ENCODE measurements at places on chromosomes 11 and 22.

DNA sequence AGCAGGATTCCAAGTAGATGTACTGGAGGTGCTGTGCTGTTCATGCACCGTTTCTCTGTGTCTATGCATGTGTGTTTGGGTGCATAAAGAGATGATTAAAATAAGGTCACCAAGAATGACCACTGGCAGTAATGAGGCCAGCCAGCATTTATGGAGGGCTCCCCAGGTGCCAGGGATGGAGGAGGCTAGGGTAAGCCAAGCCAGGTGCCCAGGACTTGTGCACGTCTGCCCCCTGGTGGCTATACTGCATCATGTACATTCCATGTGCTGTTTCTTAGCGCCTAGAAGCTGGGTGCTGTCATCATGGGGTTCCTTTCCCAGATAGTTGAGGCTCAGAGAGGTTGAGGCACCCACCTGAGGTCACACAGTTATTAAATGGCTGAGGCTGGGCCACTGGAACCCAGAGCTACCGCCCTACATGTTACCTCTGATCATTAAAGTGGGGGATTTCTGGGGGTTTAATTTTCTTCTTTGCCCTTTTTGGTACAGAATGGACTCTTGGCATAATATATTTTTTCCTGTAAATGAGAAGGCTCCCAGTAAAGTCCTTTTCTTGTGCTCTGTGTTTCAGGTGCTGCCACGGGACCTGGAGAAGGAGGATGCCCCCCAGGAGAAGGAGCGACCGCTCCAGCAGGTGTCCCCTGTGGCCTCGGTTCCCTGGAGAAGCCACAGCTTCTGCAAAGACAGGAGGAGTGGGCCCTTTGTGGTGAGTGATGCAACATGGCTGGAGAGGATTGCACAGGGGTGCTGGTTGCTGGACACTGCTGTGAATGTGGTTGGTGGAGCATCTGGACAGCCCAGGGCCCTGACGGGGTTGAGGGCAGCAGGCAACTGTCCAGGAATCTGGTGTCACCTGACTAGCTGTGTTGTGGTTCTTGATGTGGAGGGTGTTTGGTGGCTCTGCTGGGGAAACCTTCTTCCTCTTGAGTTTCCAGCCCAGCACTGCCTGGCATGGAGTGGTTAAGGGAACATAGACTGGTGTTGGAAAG is 96.4 kb downstream of the KIAA1671 start:
- DNase-seq, result no peak

GRCh38 chr11:1939006-1939625 is 8.0 kb upstream of the MRPL23 start:
- DNase-seq, result no peak

DNA sequence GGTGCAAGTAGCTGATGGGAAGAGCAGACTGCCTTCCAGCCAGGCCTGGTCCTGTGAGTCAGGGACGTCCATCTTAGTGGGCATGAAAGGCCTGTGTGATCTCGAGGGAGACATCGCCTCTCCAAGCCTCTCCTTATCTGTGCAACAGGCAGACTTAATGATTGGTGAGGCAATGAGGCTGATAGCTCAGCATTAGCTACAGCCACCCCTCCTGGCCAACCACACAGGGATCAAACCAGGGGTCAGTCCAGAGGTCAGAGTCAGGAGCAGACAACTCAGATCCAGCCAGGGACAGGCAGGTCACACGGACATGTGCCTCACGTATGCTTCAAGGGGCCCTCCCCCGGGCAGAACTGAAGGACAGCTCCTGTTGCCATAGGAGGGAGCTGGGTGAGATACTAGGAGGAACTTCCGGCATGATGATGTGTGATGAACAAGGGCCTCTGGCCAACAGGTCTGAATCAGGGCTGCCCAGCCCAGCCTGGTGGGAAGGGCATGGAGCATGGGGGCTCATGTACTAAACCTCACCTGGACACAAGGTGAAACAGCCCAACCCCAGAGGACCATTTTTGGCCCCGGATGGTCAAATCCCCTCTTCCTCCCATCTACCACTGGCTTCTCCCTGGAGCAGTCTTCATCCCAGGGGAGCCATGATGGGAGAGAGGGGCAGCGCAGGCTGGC is 2.8 kb upstream of the APOC3 start:
- DNase-seq, result no peak

- DNase-seq, result no peak
Observed at GRCh38 chr22:27329131-27329850, 472.3 kb downstream of the MN1 start.

- no peak for DNase-seq
Observed at GRCh38 chr11:93935826-93936225, 85.3 kb upstream of the HEPHL1 start.

DNA sequence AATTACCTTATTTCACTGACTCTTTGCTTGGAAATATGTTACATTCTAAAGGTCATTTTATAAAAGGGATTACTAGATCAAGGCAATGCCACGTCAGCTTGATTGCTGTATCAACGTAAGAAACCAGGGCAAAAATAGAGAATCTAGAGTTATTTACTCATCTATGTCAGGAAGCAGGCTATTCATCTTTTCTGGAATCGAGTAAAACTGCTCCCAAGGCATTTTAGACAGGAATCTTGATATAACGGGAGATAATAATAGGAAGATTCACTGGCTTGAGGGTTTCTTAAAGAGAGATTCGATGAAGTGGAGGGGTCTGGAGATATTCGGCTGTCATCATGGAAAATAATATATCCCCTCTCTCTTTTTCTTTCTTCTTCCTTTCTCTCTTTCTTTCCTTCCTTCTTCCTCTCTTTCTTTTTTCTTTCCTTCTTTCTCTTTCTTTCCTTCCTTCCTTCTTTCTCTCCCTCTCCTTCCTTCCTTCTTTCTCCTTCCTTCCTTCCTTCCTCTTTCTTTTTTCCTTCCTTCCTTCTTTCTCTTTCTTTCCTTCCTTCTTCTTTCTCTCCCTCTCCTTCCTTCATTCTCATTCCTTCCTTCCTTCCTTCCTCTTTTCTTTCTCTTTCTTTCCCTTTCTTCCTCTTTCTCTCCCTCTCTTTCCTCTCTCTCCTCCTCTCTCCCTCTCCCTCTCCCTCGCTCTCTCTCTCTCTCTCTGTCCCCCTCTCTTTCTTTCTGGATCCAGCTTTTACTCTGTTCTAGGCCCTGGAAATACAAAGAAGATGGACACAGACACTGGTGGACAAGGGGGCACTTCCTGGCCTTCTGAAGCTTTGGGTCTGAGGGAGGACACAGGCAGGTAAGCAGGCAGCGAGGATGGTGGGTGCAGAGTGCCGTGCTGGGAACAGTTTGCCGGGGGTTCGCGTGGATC is 18.1 kb upstream of the RASD2 start:
- DNase-seq, result no peak

DNA sequence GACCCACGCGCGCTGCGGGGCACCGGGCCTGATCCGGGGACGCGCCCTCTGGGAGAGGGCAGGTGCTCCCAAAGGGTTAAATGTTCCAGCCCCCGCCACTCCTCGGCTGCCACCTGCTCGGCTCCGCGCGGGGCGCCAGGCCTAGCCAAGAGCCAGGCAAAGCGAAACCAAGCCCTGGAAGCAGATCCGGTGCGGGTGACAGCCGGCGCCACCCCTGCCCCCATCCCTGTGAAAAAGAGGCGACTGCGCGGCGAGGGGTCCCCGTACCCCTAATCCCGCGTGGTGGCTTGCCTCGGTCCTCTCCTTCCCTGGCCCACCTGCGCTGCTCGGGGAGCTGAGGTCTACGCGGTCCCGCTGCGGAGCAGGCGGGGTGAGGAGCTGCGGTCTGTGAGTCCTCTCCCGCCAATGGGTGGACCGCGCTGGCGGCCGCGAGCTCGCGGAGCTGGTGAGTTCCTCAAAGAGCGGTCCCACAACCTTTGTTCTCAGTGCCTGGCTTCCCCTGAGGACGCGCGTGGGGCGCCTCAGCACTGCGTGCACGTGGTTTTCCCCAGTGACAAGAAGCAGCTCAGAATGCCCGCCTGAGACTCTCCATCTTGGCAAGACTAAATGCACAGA is at the start of gene ME3:
TSS of gene ME3 (minus strand) at position 610 of the 615 bp plus-strand sequence.
- no peak for DNase-seq

DNA sequence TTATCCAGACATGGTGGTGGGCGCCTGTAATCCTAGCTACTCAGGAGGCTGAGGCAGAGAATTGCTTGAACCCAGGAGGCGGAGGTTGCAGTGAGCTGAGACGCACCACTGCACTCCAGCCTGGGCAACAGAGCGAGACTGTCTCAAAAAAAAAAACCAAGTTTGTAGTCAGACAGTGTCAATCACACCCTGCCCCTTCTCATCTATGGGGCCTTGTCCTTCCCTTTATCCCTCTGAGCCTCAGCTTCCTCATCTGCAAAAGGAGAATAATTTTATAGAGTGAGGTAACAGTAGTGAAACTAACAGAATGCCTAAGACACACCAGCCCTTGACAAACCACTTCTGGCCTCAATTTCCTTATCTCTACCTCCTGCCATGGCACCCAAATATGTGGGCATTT is 10.7 kb downstream of the BCL9L start:
- DNase-seq, result no peak

GRCh38 chr11:111408789-111409727 is 30.0 kb upstream of the POU2AF1 start:
- DNase-seq, result no peak

DNA sequence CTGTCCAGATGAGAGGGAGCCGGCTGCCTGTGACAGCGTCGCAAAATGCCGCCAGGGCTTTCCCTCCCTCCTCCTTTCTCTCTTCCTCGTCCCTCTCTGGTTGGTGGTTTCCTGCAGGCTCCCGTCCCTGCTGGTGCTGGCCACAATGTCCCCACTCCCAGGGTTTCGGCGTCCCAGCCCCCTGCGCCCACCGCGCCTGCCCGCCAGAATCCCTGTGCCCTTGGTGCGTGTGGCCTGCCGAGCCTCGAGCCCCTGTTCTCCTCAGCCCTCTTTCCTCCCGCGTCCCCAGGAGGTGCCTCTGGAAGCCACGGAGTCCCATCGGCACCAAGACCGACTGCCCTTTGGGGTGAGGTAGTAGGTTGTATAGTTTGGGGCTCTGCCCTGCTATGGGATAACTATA is 37.9 kb upstream of the PPARA start:
- no peak for DNase-seq

GRCh38 chr11:35515224-35515623 is 10.2 kb downstream of the PAMR1 start:
- DNase-seq, result no peak

- no peak for DNase-seq
Observed at GRCh38 chr11:62427630-62428233, 8.9 kb downstream of the SCGB1A1 start.

DNA sequence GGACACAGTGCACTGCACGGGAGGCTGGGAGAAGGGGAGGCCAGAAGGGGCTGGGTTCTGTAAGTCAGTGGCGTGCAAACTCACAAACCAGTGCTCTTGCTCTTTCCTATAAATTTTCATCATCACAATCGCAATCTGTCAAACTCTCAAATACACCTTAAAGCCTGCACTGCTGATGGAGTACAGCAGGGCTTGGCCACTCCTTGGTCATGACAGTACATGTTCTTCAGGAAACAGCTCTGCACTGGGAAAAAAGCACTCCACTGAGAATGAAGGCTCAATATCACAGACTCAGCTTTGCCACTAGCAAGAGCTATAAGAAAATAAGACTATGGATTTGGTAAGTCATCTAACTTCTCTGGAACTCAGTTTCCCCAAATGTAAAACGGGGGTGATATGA is 111.0 kb downstream of the RBFOX2 start:
- no peak for DNase-seq

DNA sequence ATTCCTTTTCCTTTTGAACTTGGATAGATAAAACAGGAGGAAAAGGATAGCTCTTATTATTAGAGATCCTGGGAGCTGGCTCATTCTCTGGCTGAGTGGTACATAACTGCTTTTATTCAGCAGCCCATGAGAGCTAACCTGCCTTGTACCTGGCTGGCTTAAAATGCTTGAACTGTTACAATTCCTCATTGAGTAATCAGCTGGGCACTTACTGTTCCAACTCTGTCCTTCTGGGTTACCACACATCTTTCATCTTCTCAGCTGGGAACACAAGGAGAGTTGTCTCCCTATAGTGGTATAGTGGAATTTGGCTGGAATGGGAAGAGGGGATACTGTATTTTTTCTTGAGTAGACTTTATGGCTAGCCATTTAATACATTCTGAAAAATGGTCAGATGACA is 39.8 kb upstream of the SPTBN2 start:
- no peak for DNase-seq

DNA sequence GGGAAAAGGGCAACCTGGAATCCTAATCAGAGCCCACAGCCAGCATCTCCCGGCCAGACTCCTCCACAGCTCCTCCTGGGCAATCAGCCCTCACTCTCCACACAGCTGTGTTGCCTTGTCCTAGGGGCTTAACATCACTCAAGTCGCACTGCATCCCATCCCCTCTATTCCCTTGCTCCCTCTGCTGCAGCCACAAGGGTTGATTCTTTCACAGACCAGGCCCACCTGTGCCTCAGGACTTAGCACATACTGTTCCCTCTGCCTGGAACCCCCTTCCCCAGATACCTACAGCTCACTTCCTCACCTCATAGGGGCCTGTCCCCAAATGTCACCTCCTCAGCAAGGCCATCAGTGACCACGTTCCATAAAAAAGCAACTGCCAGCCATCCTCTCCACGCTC is 18.4 kb downstream of the SPATA19 start:
- no peak for DNase-seq

- DNase-seq, result no peak
Observed at GRCh38 chr11:12962306-12962705, 46.8 kb upstream of the RASSF10 start.

GRCh38 chr11:2975594-2975993 is 16.5 kb downstream of the NAP1L4 start:
- DNase-seq, result no peak

DNA sequence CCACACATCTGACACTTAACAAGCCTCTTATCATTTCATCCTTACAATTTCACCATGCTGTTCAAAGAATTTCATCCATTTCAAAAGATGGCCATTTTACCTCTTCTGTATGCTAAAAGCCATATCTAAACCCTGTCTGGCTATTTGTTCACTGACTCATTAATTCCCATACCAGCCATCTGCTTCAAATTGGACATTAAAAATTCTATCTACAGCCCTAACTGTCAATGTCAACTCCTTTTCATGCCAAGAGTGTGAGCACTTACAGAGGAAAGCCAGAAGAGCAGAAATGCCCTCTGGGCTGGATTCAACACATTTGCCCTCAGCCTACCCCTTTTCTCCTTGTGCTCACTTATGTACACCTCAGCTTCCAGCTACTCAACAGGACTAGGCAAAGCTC is 59.2 kb downstream of the SYTL2 start:
- no peak for DNase-seq

GRCh38 chr11:101915791-101916291 is 481 bp downstream of the ANGPTL5 start:
- DNase-seq, result no peak

DNA sequence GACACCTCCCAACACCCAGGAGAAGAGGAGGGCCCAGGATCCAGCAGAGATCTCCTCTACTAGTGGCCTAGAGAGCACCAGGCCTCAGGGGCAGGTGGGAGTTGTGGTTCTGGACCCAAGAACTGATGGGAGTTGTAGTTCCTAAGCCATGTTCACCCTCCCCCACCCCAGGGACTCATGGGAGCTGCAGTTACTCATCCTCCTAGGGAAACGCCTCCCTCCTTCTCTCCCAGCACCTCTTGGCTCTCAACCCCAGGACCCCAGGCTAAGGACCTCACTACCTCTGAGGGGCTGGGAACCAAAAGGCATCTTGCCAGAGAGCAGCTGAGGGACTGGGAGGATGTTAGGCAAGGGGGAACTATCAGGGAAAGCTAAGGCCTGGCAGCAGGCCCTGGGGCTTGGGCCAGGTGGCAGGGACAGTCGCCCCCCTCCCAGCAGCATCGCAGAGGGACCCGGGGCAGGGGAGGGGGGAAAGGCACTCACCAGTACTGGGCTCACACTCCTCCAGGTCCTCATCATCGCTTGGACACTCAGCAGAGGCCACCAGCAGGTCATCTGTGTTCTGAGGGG is 28.9 kb downstream of the SLC22A12 start:
- no peak for DNase-seq

Data from esophagus squamous epithelium (tissue), 5 donors.